ENCODE measurements at places on chromosomes 4 and X.
A peak's percentile ranks its signal among the peaks of the same experiment; 100 is the strongest.

- DNase-seq = peak; percentile 13
Measured at GRCh38 chr4:121614101-121614500, 82.7 kb downstream of the ANXA5 start.

DNA sequence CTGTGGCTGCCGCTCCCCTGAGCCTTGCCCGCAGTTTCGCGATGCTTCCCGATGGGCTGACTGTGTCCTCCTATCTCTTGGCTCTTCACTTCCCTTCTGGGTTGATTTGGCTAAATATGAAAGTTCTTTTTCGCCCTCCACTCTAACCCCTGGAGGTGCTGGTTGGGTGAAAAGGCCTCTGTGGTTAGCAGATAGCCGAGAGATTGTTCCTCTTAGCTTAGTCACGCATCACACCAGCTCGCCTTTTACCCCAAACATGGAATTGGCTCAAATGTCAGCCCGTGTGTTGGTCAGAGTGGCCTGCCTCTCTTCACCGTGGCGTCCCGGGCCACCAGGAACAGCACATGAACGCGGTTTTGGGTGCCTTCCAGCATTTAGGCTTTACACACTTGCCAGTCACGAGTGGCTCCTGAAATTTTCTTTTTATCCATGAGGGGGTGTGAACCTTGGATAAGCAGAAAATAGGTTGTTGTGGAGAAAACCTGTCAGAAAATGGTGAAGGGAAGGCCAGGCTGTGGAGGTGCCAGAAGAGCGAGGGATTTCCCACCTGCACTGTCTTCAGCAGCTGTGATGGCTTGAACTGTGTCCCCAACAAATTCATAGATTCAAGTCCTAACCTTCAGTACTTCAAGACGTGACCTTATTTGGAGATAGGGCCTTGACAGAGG, 8.9 kb downstream of the CLCN4 start:
- no peak for DNase-seq

- DNase-seq = no peak
Measured at GRCh38 chrX:37918703-37919102, 71.3 kb upstream of the DYNLT3 start.

- no peak for DNase-seq
Measured at GRCh38 chr4:6437826-6438238, 34.6 kb downstream of the PPP2R2C start.

DNA sequence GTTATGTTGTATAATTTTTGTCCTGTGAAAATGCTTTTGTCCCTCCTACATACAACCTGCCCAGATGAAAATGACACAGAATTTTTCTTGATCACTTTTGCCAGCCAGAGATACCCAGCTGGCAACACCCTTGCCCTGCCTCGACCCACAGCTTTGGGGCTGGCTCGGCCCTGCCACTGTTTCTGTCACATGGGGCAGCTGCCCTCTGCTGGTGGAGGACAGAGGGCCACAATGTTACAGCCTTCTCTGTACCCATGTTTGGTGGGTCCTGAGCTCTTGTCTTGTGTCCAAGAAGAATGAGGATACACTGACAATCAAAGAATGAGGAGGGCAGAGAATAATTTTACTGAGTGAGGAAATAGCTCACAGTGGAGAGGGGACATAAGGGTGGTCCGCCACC, 31.1 kb downstream of the BMP15 start:
- DNase-seq = no peak

- DNase-seq = no peak
Measured at GRCh38 chr4:153566631-153567150, 100.5 kb downstream of the TMEM131L start.

- no peak for DNase-seq
Measured at GRCh38 chrX:110066488-110067225, 63.7 kb downstream of the TMEM164 start.
